ENCODE measurements at places on chromosomes 1 and 21.

GRCh38 chr1:185350027-185350442 is 33.0 kb upstream of the IVNS1ABP start:
- no peak for DNase-seq

DNA sequence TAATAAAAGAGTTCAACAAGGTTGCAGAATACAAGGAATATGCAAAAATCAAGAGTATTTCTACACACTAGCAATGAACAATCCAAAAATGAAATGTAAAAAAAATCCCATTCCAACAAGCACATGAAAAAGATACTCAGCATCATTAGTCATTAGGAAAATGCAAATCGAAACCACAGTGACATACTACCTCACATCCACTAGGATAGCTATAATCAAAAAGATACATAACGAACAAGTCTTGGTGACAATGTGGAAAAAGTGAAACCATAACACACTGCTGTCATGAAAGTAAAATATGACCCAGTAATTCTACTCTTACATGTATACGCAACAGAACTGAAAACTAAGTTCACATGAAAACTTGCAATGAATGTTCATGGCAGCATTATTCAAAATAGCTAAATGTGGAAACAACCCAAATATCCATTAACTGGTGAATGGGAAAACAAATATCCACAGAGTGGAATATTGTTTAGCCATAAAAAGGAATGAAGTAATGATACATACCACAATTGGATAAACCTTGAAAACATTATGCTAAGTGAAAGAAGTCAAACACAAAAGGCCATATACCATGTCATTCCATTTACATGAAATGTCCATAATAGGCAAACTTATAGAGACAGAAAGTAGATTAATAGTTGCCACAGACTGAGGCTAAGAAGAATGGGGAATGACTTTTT is 34.3 kb downstream of the PIK3R3 start:
- no peak for DNase-seq

DNA sequence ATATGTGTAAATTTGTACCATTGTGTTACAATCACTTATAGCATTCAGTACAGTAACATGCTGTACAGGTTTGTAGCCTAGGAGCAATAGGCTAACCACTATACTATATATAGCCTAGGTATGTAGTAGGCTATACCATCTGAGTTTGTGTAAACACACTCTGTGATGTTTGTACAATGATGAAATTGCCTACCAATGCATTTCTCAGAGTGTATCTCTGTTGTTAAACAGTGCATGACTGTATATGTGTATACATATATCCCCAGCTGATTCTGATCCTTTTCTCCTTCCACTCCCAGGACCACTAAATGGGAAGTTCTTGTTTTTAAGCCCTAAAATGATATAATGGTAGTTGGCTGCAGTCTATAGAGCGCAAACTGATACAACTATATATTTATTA is 7.8 kb downstream of the GNPAT start:
- no peak for DNase-seq

GRCh38 chr1:156765666-156766065 is 1.7 kb upstream of the PRCC start:
- no peak for DNase-seq

- no peak for DNase-seq
Measured at GRCh38 chr1:79497193-79497773, 490.8 kb upstream of the ADGRL4 start.

DNA sequence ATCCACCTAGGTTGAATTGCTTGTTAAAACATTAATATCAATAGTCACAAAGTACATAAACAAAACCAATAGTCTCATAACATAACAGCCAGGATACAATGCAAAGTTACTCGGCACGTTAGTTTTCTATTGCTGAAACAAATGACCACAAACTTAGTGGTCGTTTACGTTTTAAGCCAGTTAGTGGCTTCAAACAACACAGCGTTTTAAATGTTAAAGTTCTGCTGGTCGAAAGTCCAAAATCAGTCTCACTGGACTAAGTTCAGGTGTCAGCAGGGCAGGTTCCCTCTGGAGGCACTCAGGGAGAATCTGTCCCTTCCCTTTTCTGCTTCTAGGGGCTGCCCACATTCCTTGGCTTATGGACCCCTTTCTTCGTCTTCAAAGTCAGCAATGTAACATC is 35.6 kb upstream of the ATP1A1 start:
- no peak for DNase-seq

- DNase-seq = no peak
Measured at GRCh38 chr21:27570306-27570868, 603.5 kb upstream of the ADAMTS5 start.

DNA sequence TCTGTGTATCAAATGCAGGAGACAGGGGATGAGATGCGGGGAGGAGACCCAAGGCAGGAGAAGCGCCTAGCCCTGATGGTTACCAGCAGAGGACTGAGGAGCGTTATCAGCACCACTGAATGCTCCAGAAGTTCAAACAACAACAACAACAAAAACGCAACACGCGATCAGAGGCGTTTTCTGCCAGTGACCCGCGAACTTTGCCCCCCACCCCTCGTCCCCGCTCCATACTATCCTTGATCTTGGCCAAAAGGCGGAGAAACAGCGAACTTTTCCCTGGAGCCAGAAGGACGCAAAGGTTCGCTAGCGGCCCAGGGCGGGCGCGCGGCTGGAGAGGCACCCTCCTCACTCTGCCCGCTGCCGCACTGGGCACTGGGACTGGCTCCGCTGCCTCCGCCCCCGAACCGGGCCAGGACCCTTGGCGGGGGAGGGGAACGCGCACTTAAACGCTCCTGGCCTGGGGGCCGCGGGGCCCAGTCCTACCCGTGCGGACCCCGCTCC is 699 bp downstream of the ECHDC2 start:
- no peak for DNase-seq

All from stimulated activated CD4-positive, alpha-beta T cell treated with anti-CD3 and anti-CD28 coated beads, Interleukin-12 subunit alpha, Interleukin-12 subunit beta, amount 100 ng/mL, for 4 hours (primary cell).